ENCODE measurements at places on chromosomes 16 and 17.

DNA sequence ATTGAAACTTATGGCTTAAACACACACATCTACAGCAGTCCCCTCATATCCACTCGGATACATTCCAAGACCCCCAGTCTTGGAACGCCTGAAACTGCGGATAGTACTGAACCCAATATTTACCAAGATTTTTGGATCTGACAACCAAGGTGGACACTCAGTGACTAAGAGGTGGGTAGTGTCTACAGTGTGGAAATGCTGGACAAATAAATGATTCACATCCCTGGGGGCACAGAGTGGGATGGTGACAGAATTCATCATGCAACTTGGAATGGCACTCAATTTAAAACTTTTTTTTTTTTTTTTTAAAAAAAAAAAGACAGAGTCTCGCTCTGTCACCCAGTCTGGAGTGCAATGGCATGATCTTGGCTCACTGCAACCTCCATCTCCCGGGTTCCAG lies 54.2 kb upstream of the TRAP1 start:
- DNase-seq, result no peak

GRCh38 chr16:48680881-48681280 lies 70.9 kb upstream of the N4BP1 start:
- no peak for DNase-seq

- no peak for DNase-seq
Observed at GRCh38 chr16:74748616-74749026, 26.0 kb downstream of the FA2H start.

GRCh38 chr16:29968205-29968604 lies 5.5 kb upstream of the TAOK2 start:
- no peak for DNase-seq

DNA sequence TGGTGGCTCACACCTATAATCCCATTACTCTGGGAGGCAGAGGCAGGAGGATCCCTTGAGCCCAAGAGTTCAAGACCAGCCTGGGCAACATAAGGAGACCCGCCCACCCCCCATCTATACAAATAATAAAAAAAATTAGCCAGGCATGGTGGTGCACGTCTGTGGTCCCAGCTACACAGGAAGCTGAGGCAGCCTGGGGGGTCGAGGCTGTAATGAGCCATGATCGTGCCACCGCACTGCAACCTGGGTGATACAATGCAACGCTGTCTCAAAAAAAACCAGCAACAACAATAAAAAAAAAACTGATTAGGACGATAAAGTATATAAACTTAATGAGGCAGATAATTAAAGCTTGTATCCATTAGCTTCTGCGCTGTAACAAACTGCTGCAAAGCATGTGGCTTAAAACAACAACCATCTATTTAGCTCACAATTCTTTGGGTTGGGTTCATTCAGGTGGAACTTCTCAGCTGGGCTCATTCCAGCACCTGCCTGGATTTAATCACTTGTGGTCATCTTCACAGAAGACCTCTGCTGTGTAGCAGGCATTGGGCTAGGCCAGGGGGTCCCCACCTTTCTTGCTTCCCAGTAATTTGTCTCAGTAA lies 45.8 kb downstream of the LCMT1 start:
- DNase-seq, result no peak

GRCh38 chr17:10640475-10640874 lies 16.6 kb downstream of the MYH3 start:
- DNase-seq, result no peak

DNA sequence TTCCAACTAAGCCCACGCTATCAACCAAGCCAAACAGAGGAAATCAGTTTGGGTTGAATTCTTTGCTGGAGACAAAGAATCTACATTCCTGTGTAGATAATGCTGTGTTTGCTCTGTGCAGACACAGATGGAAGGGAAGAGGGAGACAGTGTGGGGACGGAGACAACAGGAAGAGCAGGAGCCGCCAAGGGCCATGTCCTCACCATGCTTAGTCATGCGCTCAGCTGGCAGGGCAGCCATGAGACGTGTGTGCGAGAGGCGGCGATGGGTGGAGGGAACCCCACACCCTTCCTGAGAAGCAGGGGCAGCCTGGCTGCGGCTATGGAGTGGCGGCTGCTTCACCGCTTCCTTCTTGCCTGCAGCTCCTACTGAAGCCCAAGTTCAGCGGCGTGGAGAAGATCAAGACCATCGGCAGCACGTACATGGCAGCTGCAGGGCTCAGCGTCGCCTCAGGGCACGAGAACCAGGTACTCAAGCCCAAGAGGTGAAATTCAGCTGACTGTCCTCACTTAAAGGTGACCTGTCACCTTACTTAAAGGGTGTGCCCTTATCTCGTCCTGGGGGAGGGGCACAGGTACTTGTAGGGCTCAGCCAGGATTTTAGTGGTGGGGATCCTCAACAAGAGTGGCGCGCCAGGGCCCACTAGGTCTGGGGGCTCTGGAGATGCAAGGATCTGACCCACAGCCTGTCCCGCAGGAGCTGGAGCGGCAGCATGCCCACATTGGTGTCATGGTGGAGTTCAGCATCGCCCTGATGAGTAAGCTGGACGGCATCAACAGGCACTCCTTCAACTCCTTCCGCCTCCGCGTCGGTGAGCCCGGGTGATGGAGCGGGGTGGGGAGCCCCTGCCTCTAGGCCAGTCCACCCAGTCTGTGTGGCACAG lies 47.5 kb downstream of the ADCY7 start:
- no peak for DNase-seq

GRCh38 chr17:80164185-80164584 lies 5.6 kb upstream of the CARD14 start:
- DNase-seq, result no peak

GRCh38 chr16:6356911-6357310 lies 975.7 kb upstream of the RBFOX1 start:
- DNase-seq, result no peak

DNA sequence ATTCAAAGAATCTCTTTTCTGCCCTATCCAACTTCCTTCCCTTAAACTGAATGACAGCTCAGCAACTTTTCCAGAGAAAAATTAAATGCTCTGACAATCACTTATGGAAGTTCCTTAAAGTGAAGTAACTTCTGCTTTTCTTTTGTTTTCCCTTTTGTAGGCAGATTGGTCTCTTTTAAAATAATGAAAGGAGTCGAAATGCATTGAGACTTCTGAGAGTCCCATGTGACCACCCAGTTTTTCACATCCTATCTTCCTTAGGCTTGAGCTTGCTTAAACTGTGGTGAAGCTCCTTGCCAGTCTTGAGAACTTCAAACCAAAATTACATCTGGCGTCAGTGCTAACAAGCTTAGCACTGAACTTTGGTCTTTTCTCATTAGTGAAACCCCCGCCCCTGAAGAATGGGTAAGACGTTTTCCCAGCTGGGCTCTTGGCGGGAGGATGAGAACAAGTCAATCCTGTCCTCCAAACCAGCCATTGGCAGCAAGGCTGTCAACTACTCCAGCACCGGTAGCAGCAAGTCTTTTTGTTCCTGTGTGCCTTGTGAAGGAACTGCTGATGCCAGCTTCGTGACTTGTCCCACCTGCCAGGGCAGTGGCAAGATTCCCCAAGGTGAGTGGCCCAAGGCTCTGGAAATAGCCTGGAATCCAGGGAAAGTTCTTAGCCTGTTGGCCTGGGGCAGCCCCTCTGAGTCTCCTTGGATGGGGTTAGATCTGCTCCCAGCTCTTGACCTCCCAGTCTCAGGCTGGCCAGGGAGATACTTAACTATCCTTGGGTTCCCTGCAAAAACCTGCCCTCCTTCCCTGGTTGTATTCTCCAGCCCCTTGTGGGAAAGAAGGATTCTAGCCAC lies 1.2 kb downstream of the TMEM106A start:
- DNase-seq, result no peak

- no peak for DNase-seq
Observed at GRCh38 chr17:30964876-30965275, 6.0 kb upstream of the RNF135 start.

GRCh38 chr16:1572673-1573072 lies 39.2 kb downstream of the IFT140 start:
- no peak for DNase-seq

DNA sequence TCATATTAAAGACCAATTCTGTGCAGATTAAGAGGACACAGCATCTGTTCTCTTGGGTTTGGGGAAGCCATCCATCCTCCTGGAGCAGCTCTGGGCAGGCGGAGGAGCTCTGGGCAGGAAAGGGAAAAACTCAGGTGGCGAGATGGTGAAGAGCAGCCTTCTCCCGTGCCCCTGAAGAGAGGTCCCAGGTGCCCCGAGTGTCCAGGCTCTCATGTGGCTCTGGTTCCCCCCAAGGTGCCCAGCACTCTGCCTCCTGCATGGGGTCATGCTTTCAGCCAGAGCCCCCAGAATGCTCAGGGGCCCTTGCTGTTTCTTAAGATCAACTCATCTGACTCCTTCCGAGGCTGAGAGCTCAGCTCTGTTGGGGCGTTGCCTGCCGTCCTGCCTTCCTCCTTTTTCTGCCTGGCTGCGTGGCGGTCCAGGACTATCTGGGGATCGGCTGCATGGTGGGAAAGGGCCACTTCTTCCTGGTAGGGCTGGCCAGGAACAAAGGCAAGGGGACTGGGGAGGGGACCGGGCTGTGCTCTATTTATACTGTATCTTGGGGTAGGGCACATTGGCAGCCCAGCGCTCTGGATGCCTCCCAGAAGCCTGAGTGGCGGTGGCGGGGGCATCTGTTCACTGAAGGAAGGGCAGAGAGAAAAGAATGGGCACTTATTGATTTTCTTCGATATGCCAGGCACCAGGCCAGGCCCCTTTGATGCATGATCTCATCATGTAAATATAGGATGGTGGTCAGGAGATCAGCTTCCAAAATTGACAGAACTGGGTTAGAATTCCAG lies 103.2 kb upstream of the SDK2 start:
- no peak for DNase-seq

DNA sequence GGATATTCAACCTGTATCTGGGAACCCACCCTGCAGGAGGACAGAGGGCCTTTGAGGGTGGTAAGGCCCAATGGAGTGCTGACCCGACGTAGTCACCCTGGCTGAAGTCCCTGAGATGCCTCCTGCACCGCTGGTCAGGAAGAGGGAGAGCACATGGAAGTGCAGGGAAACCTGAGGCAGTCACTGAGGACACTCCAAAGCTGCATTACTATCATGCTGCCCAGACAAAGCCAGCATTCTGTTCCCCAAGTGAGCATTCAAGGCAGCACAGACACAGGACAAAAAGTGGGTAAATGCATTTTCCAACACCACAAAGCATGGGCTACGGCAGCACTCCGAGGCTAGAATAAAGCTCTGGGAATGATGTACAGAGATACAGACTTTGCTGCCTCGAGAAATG lies 46.8 kb upstream of the BCAR1 start:
- no peak for DNase-seq

DNA sequence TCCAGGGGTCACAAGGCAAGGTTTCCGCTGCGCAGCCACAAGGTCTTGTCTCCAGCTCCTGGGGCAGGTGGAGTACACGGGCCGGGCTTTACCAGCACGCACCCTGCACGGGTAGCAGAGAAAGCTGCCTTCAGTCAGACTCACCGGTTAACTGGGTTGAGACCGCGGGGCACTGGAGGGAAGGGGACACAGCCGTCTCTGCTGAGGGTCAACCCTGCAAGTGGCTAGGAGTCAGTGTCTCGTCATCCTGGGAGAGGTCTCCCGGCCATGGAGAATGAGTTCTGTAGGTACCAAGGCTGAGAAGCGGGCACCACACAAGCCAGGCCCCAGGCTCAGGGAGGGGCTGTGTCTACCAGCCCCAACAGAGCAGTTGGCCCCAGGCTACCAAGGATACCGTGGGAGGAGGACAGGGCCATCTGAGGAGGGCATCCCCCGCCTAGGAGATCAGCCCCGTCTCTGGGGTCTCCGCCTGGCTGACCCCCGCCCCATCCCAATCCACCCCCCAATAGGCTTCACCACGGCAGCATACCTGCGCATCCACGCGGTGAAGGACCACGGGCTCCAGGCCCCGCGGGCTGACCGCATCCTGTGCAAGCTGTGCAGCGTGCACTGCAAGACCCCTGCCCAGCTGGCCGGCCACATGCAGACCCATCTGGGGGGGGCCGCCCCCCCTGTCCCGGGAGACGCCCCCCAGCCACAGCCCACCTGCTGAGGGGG lies 2.8 kb upstream of the PRRT2 start:
- DNase-seq, result no peak

- DNase-seq, result no peak
Observed at GRCh38 chr17:72425133-72425793, 304.4 kb downstream of the SOX9 start.

GRCh38 chr16:85984947-85985451 lies 86.0 kb downstream of the IRF8 start:
- no peak for DNase-seq

DNA sequence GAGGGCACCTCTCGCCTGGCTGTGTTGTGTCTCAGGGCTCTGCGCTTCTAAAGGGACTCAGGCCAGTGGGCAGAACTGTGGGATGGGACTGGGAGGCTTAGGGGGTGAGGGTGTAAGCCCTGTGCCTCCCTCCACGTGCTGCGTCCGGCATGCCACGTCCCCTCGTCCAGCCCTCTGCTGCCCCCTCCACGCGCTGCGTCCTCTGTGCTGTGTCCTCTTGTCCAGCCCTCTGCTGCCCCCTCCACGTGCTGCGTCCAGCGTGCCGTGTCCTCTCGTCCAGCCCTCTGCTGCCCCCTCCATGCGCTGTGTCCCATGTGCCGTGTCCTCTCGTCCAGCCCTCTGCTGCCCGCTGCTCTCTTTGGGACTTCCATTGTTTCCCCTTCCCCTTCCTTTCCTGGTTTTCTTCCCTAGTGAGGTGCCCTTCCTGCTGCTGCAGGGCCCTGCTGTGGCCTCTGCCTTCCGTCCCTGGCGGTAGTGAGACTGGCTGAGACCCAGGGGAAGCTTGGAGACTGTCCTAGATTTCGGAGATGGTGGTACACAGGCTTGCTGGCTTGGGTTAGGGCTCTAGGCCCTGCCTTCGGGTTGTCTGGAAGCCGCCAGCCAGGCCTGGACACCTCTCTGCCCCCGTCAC lies 6.4 kb upstream of the ZNF750 start:
- DNase-seq, result no peak

DNA sequence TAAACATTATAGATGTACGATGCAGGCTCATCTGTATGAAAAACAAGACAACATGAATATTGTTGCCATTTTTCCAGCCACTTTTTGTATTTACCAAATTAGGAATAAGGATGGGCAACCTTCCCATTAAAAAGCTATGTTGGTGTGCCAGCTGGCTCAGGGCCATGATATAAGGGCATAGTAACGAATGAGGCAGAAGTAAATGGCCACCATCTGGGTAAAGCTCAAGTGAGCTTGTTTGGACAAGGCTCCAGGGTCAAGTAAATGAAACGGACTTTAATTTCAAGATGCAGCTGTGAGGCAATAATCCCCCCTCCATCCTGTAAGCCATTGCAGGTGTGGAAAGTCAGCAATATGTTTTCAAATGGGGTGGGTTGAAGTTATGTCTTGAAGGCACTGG lies 930.9 kb upstream of the CDH8 start:
- no peak for DNase-seq

DNA sequence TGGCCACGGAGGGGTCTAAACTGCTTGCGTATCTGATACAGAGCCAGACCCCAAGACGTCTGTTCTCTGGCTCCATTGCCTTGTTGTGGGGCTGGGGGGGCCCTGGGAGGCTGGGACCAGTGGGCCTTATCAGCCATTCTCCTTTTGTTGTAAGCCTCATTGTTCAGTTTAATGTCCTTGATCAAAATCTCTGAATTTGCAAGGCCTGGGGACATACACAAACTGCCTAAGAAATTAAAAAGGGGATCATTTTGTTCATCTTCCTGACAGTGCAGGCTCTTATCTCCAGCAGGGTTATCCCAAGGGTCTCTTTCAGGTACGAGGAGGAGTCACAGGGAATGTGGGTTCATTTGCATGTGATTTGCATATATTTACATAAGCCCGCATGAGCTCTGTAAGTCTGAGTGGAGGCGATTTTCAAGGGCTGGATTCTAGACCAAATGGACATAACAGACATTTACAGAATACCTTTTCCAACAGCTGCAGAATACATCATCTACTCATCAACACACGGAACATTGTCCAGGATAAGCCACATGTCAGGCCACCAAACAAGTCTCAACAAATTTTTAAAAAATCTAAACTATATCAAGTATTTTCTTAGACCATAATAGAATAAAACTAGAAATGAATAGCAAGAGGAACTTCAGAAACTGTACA lies 269.8 kb downstream of the RBFOX1 start:
- no peak for DNase-seq
